ENCODE measurements at places on chromosomes 4 and X.

- no peak for DNase-seq
These were observed 2.8 kb upstream of the PCDH7 start for GRCh38 chr4:30717208-30718020.

DNA sequence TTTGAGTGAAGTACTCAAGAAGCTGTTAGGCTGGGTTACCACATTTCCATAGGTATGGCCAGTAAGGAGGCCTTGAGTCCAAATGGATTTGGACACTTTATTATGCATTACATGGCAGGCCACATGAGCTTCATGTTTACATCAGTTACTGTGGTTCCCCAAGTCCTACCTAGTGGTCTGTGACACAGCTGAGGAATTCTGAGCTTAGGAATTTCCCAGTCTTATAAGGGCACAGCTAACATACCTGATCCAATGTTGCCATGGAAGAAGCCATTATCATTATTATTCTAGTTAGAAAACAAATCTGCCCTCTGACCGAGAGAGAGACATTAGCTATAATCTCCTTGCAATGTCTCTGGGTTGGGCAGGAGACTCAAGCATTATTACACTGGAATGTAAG, 174.4 kb upstream of the NUDT10 start:
- no peak for DNase-seq

GRCh38 chrX:39875834-39876628, 221.7 kb downstream of the BCOR start:
- no peak for DNase-seq

DNA sequence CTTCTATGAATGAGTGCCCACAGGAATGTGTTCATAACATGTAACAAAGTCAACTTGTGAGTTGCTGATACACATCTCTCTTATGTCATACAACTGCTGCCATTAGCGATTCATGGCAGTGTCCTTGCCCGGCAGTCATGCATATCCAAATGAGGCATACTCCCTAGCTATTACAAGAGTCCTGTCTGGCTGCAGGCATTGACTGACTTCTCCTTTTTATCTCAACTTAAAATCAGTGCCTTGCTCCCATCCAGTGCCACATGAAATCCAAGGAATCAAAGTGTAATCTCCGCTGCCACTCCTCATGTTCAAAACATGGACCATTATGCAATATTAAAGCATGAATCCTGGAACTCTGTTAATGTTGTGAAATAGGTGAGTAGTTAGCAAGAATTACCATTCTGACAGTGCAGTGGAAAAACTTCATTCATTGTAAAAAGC, 348.9 kb upstream of the FTHL17 start:
- DNase-seq, result no peak

DNA sequence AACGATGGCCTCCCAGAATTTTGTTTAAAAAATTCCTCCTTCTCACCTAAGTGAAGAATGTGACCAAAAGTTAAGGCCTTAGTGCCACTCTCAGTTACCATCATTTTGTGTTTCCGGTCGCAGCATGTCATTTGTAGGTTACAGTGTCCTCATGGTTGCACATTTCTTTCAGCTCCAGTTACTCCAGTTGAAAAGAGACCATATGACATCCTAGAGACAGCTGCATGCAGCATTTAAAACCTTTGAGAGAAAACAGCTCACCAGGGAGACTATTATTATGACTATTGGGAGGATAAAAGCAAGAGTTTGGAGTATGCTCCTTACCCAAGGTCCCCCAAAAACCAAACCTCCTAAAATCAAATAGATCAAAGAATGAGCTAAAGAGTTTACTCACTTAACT, 45.8 kb downstream of the MGARP start:
- DNase-seq, result no peak

- no peak for DNase-seq
These were observed 498.1 kb upstream of the CPEB2 start for GRCh38 chr4:14504162-14504561.

- DNase-seq, result no peak
These were observed 104.4 kb downstream of the PJA1 start for GRCh38 chrX:69060631-69061408.

- DNase-seq, result no peak
These were observed 437.9 kb upstream of the MAOA start for GRCh38 chrX:43218198-43218597.

GRCh38 chrX:40685362-40685918, 38.1 kb upstream of the CXorf38 start:
- no peak for DNase-seq

- DNase-seq, result no peak
These were observed 483.6 kb downstream of the BCOR start for GRCh38 chrX:39613997-39614679.

DNA sequence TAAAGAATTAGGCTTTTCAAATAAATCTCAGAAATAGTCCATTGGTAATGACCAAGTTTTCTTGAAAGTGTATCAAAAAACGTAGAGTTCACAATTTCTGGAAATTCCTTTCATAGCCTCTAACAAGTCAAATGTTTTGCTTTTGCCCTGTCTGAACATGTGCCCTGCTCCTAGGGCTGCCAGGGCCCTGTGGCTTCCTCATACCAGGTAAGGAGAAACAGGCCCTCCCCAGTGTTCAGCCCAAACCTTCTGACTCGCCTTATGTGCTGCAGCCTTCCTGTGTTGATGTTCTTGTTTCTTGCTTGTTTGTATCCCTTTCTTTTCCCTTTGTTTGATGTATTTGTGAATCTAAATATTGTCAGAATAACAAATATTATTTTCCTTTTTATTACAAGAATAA, 146.1 kb upstream of the PACRGL start:
- no peak for DNase-seq

DNA sequence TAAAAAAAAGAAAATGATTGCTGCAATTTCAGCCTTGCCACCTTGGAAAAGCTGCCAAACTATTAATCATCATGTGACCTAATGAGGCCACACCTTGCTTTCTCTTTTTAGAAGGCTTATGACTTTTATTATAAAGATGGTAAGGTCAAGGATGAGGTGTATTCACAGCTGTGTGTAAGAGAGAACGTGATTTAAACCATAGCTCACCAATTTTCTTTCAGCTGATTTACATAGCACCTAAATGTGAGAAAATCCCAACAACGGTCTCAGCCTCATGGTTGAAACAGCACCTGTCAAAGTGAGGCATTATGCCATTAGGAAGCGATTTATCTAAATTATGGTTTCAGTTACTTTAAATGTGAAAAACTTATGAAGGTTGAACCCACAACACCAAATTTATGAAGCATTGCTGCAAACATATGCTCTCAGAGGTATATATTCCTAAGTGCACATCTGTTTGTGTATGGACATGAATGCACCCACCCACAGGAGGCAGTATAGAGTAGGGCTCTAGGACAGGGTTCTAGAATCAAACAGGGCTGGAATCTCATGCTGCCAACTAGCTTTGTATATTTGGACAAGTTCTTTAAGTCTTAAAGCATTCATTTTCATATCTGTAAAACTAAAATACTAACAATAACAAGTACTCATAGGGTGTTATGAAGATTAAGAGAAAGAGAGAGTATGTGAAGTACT, 40.7 kb downstream of the ANXA3 start:
- no peak for DNase-seq
